ENCODE measurements at places on chromosomes 11 and 22.

DNA sequence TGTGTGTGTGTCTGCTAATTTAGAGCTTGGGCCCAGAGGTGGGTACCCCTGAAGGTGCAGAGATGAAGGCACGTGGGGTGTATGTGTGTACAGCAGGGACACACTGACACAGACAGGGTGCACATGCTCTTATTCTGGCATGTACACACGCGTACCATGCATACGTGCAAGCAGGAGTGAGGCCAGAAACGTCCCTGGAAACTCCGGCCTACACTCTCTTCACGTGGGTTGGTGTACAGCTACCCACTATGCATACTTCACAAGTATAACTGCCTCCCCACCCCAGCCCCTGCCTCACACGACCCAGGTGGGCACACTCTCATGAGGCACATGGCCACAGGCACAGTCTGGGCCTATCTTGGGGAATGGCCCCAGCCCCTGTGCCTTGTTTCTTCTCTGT is 27.5 kb upstream of the JAM3 start:
- no peak for DNase-seq

DNA sequence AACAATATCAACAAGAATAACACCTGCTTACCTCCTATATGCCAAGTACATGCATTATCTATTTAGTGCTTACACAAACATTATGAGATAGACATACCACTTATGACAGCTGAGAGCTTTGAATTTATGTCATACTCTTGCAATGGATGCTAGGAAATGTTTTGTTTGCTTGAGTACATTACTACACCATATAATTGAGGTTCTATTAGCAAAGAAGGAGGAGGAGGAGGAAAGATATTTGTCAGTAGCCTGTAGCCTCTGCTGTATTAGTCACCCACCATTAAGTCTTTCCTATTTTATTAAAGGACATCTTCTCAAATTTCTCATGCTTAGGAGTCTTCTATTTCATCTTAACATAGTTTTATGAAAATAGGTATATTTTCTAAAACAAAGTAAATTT is 6.4 kb downstream of the ANO5 start:
- no peak for DNase-seq

DNA sequence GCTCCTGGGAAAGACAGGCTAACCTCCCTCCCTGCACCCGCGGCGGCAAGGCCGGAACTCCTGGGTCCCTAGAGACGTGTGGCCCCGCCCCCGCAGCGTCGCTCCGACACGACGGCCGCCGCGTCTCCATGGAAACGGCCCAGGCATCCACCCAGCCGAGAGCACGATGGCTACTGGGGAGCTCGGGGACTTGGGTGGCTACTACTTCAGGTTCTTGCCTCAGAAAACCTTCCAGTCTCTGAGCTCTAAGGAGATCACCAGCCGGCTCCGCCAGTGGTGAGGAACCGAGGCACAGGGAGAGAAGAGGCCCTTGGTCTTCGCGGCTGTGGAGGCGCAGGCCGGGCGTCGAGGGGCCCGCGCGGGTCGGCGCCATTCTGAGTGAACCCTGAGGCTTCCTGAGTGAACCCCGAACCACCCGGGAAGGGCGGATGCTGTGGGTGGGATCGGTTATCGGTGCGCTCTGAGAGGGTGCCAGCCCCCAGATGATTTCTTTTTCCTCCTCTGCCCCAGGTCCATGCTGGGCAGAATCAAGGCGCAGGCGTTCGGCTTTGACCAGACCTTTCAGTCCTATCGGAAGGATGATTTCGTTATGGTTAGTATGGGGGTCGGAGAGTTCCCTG is at the start of gene CFAP300:
TSS of gene CFAP300 (plus strand) at position 133 of the 620 bp plus-strand sequence. CDS start at position 167, 34 bp downstream.
- peak; percentile 42 for DNase-seq

DNA sequence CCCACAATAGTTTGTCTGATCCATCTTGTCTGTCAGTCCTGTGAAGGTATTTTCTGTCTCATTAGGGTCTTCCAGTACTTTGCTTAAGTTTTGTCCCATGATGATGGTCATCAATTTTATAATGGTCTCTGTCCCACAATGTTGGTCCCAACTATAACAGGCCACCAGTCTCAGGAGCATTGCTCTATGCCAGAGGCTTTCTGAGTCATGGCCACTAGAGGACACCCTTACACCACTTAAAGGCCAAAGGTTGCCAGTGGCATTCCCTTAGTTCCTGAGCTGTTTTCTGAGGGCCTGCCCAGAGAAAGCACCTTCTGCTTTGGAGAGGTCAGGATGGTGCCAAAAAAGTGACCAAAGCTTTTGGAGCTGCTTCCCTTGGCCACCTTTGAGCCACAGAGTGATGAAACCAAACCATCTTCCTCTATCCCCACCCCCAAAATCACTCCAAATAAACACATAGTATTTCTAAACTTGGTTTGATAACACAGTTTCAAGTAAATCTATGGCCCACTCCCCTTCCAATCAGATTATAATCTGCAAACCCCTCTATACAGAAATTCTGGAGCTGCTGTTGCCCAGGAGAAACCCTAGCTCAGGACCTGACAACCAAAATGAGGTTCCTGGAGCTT is 19.3 kb downstream of the EIF3F start:
- DNase-seq = peak; percentile 56

- no peak for DNase-seq
Observed at GRCh38 chr11:130992788-130993187, 76.5 kb upstream of the SNX19 start.

DNA sequence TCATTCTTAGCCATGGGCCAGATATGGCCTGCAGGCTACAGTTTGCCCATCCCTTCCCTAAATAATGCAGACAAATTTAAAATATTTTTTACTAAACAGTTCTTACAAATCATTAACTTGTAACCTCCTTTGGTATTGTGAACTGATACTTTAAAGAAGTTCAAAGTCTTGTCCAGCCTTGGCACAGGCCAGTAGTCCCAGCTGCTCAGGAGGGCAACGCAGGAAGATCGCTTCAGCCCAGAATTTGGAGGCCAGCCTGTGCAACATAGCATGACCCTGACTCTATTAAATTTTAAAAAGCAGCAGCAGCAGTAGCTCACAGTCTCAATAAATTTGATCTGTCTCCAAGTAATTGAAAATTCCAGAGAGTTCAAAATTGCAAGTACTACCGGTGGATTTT is 83.7 kb upstream of the ARHGAP32 start:
- DNase-seq = no peak

DNA sequence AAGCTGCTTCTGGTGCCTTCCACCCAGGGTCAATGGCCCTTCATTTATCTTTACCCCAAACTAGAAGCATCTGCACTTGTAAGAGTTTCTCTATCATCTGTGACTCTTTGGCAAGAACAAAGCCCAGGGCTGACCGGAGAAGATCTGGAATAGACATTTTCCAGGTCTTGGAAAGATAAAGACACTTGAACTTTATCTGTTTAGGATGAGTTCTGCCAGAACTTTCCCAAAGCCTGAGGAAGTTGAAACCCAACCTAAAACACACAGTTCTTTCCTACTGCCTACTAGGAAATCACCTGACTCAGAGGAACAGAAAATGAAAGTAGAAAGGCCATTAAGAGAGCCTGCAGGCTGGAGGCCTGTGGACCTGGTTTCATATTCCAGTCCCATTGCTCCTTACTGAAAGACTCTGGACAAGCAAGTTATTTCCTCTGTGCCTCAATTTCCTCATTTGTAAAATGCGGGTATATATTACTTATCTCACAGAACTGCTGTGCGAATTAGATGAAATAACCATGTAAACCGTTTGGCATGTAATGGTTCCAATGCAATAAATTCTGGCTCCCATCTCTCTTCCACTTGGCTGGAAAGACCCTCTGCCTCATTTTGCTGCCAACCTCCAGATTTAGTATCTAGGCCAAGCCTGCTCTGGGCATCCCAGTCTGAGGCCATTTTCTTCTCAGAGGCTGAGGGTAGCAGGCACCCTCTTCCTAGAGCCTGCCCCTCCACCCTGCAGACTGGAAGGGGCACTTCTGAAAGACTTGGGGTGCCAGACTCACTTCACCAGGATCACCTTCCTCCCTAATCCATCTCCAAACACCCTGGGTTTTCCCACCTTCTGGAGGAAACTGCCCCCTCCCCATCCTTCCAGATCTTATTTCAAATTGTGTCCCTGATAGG is 1.2 kb downstream of the UBE2L6 start:
- DNase-seq = no peak

DNA sequence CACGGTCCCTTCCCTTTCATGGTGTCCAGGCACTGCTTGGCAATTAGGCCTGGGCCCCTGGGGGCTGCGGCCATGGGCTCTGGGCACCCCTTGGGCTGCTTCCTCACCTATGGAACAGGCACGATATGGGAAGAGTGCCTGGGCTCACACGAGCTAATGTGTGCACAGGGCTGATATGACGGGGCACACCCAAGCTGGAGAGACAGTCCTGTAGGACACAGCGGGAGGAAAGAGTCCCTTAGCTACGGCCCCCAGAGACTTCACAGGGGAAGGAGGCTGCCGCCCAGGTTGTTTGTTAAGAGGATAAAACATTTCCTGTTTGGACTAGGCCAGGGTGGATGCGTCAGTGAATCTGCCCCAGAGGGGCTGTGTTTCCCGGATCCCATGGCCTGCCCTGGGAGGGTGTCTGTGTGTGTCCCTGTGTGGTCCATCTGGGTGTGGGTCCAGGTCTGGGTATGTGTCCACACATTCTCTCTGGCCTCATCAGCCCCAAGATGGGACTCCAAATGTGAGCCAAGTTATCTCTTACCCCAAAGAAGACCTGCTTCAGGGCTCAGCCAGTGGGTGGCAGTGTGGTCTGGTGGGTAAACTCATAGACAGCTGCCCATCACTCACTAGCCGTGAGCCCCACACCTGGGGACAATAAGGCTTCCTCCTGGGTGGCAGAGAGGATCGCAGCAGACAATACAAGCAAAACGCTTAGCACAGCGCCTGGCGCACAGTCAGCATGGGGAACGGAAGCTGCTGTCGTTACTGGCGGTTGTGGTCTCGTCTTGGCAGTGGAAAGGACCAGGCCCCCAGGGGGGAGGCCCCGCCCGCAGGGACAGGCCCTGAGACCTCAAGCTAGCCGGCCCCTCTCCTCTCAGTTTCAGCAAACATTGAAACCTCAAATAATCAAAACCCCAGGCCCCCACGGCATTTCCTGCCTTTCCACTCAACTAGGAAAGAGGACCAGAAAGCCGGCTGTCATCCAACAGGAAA is 3.2 kb upstream of the EMID1 start:
- no peak for DNase-seq

DNA sequence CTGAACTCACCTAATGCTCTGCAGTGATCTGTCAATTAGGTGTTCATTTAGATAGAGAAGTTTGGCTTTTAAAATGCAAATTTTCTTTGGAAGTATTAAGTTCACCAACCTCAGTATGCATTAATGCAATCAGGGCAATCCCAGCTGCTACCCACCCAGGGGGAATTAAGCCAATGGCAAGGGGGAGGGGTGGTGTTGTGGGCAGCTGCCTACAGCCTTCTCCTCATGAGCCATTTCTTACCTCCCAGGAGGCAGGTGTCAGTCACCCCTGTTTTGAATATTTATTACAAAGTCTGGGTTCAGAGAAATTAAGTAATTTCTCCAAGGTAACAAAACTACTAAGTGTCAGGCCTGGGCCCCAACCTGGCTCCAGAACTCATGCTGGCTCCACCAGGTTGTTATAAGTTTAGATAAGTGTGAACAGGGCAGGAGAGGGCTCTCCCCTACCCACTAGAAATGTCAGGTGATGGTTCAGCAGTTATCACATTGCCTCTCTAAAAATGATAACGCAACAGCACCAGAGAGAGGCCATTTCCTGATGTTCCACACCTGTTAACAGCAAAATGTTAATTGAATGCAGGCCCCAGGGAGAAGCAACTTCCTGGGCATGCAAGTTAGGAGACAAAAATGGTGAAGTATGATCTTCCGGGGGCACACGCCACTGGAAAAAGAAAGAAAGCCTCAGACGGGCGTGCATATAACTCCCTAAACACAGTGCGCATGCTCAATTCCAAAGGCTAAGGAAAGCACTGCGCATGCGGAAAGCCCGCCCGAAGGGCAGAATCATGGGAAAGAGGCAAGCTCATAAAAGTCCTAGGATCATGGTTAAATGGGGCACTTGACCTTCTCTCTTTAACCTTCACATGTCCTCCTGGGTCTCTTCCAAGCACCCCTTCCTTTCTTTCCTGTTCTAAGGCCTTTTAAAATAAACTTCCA is 35.4 kb upstream of the GNAZ start:
- no peak for DNase-seq

DNA sequence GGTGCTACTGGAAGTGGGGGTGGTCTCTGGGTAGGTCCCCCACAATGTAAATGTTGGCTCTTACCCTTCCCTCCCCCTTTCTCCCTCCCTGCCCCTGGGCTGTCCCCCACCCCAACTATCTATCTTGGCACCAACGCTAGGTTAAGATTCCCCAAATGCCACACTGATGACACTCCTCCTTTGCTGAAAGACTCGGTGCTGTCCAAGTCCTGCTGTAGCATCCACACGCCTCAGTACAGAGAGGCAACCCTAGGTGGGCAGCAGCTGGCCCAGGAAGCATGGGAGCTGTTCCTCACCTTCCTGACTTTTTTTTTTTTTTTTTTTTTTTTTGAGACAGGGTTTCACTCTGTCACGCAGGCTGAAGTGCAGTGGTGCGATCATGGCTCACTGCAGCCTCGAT is 3.4 kb upstream of the KCTD17 start:
- no peak for DNase-seq

DNA sequence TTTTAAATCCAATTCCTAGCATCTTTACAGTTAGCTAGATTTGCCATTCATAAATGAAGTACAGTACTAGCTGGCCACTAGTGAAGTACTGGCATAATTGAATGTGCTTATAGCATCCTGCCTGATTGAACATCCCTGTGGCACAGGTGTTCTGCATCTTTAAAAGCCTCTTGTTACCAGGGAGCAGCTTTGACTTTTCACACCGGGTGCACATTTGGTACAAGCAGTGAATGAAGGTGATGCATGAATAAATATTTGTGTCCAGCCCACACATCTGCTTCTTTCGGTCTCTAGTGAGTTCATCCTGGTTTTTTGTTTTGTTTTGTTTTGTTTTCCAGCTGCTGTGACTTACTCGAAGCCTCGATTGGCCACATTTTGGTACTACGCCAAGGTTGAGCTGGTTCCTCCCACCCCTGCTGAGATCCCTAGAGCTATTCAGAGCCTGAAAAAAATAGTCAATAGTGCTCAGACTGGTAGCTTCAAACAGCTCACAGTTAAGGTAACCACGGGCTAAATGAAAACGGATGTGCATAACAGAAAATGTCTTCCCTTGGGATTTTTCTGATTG is 5.3 kb downstream of the ATP5MG start:
- no peak for DNase-seq

GRCh38 chr11:65615950-65616574 is 486 bp downstream of the PCNX3 start:
- DNase-seq = no peak

- DNase-seq = no peak
Observed at GRCh38 chr11:132289590-132290256, 919.3 kb downstream of the NTM start.

GRCh38 chr11:69588270-69588669 is 52.7 kb upstream of the CCND1 start:
- no peak for DNase-seq

GRCh38 chr11:77865805-77866204 is 44.9 kb downstream of the AAMDC start:
- no peak for DNase-seq

DNA sequence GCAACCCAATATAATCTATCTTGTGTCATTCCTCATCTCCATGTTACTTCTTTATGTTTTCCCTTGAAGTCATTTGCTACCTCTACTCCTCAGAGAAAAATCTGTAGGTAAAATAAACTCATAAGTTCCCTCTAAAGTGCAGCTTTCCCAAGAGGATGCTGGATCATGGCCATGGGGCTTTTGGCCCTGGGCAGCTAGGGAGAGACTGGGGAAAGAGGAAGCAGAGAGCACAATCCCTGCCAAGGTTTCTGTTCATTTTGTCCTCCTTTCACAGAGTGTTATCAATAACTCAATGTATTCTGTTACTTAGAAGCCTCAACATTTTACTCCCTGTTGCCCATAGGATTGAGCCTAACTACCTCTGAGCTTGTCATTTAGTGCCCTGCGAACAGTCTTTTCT is 9.0 kb downstream of the RNF121 start:
- no peak for DNase-seq
